ENCODE measurements at places on chromosomes 7 and 10.

DNA sequence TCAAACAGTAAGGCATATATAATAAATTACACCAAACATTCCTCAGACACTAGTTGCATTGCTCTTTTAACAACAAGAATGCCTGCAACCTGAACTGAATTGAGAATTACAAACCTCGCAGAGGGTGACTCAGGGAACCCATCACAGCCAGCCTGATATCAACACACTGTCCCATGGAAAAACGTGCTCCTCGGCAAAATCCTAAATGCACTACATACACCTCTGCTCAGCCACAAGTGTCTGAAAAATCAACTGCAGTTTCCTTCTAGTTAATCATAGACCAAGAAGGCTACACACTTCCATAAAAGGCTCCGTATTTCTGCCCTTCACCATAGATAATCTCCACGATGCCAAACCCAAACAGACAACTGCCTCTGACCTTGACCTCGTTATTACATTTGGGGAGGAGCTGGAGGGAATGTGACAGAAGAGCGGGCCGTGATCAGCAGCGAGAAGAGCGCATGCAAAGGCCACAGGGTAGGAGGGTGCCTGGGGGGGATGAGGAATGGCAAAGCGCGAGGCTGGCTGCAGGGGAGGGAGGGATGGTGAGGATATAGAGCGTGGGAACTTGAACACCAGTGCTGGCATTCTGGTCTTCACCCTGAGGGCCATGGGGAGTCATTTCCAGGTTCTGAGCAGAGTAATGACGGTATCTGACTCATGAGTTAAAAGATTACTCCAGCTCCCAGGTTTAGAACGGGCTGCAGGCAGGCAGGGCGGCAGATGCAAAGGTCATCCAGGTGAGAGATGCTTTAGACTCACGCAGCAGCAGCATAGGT lies 201.9 kb upstream of the FRMD4A start:
- no peak for DNase-seq

- no peak for DNase-seq
Measured at GRCh38 chr7:44415510-44415909, 74.9 kb downstream of the NUDCD3 start.

DNA sequence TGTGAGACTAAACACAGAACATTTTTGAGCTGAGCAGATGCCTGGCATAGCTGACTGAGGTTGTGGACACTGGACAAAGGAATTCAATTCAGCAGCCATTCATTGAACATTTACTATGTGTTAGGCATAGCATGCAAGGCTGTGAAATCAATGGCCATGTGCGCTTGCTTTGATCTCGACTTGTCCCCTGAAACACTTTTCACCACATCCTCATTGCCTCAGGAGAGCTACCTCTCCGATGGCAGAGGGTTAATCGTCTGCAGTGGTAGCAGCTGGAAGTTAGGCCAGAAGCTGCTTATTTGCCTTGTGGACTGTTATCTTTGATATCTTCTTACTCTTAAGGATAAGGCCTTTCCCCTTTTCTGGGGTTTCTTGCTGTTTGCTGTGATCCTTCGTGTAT lies 297.8 kb downstream of the AUTS2 start:
- DNase-seq: no peak

DNA sequence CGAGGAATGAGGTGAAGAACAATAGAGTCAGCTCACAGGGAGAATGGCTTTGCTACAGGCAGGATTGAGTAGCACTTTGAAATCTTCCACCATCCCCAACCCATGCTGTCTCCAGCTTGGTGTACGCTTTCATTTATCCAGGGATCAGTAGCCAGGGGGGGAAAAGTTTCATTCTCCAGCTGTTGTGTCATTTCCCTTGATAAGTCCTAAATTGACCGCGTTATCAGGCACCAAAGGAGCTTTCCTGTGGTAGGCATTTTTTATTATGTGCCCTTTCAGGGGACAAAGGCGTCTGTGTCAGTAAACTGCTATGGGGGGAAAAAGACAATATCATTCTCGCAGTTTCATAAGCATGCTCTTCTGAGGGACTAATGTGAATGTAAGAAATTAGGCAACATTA lies 106.6 kb upstream of the YAE1 start:
- DNase-seq: no peak

DNA sequence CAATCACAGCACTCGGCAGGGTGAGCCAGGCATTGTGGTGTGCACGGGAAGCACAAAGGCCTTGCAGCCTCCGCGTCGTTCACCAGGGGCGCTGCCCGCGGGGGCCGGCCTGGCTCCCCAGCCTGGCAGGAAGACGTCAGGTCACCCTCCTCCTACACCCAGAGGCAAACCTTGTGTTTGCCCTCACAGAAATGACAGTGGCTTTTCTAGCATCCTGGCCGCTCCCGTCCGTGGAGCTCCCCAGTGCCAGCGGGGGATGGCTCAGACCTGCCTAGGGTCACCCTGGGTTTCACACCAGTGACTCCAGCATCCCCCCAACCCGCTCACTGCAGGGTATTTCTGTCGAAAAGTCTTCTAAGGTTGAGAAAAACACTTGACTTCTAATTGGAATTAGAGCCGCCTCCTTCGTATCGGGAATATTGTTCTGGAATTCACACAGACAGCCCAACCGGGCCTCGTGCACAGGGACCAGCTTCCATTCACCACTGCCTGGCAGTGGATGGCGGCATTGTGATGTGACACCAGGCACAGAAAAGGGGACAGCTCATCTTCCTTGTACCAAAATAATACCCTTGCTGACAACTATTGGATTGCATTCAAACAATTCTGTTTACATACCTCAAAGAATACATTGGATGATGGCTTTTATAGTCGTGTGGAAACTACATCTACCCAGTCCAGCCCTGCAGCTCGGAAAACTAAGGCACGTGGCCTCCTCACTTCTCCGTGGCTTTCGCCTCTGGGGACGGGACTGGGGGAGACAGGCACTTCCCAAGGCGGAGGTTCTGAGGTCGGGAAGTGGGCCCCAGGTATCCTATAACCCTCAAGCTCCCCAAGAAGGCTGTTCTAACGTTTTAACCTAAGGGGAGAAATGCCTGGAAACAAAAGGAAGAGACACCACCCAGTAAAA lies 109.0 kb downstream of the EBF3 start:
- DNase-seq: no peak

DNA sequence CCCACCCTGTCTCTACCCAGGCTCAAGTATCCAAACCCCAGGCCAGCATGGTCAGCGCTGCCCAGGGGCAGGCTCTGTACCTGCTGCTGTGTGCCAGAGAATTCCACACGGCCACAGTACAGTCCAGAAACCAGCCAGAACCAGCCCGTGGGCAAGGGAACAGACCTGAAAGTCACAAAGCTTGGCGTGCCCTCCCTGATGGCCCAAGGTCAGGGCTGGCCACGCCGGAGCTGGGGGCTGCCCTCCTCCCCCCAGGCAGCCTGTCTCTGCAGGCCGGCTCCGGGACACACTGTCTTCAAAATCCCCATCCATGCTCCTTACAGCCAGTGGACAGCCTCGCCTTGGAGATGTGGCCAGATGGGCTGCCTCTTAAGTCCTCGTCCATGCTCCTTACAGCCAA lies 78.4 kb downstream of the CTBP2 start:
- DNase-seq: no peak

- no peak for DNase-seq
Measured at GRCh38 chr7:117195361-117196029, 127.4 kb downstream of the WNT2 start.

- DNase-seq: no peak
Measured at GRCh38 chr10:97442277-97442676, 3.5 kb downstream of the EXOSC1 start.

DNA sequence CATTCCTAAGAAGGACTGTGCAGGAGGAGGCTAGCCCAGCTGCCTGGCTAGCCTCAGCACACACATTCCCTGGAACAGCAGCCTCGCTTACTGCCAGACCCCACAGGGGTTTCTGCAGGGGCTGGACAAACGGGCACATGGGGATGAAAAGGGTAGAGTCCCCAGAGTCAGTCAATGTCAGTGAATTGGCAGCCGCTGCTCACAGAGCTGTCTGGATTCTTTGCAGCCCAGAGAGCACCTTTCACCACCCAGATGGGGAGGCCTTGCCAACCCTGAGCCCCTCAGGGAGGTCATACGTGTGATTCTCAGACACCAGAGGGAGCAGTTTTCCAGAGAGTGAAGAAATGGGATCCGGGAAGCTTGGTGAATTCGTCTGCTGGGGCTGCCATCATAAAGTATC lies 143.3 kb downstream of the KCNMA1 start:
- no peak for DNase-seq

- DNase-seq: no peak
Measured at GRCh38 chr10:111091833-111092232, 15.0 kb downstream of the ADRA2A start.

GRCh38 chr10:109588259-109588658 lies 335.1 kb downstream of the XPNPEP1 start:
- no peak for DNase-seq

- no peak for DNase-seq
Measured at GRCh38 chr7:140009735-140010134, 53.0 kb downstream of the PARP12 start.

- no peak for DNase-seq
Measured at GRCh38 chr7:104207348-104207730, 474 bp downstream of the ORC5 start.

- DNase-seq: no peak
Measured at GRCh38 chr10:133419211-133419950, 5.0 kb downstream of the SPRN start.

GRCh38 chr10:14748441-14748840 lies 26.3 kb downstream of the FAM107B start:
- no peak for DNase-seq

GRCh38 chr10:85317827-85318226 lies 989.4 kb downstream of the CCSER2 start:
- no peak for DNase-seq

DNA sequence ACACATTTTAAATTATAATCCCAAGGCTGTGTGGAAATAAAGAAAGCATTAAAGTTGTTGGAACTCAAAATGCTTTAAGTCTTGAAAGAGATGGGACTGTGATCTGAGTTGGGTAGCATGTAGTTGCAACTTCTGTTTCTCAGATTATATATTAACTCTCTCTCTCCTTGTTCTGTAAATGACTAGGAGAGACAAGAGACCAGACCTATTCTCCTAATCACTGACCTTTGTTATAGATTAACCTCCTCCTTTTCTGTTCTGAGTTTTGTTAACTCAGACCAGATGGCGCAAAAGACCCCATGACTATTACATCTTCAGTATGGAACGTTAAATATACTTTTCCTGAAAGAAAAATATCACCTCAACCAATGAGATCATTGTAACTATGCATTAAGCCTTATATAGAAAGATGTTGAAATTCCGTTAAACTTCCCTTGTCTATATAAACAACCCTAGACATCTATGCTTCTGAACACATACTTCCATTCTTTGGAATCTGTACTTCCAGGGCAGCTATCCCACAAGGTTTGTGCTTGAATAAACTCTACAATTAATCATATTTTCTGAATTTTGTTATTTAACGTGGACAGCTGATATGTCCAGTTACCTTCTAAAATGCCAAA lies 143.5 kb upstream of the TRIM24 start:
- no peak for DNase-seq

GRCh38 chr7:120944826-120945562 lies 5.6 kb upstream of the ING3 start:
- DNase-seq: peak; percentile 32

GRCh38 chr10:71644307-71645180 lies 75.0 kb downstream of the C10orf105 start:
- DNase-seq: no peak

GRCh38 chr7:66157060-66157459 lies 42.4 kb downstream of the CRCP start:
- DNase-seq: no peak

DNA sequence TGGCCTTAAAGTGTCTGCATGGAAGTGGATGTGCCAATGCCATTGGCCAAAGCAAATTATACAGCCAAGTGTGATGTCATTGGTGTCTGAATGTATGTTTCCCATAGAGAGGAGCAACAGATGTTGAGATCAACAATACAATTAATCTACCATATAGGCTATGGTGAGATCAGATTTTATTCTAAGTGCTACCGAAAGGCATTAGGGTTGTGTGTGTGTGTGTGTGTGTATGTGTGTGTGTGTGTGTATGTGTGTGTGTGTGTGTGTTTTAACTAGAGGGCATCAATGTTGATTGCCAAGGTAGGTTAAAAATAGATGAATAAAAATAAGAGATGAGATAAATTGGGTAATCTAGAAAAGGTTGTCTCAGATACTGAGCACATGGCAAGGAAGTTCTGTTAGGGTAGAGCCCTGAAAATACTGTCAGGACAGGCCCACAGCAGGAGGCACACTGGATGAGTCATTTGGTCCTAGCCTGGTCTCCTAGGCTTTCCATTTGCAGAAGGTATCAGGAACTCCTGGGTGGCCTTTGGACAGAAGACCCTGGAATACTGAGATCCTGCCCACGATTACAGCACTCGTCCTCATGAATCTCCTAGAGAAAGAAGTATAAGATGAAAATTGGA lies 446.0 kb upstream of the PODXL start:
- no peak for DNase-seq

GRCh38 chr7:158391141-158391540 lies 196.5 kb downstream of the PTPRN2 start:
- no peak for DNase-seq

GRCh38 chr7:117212969-117213877 lies 109.6 kb downstream of the WNT2 start:
- no peak for DNase-seq

DNA sequence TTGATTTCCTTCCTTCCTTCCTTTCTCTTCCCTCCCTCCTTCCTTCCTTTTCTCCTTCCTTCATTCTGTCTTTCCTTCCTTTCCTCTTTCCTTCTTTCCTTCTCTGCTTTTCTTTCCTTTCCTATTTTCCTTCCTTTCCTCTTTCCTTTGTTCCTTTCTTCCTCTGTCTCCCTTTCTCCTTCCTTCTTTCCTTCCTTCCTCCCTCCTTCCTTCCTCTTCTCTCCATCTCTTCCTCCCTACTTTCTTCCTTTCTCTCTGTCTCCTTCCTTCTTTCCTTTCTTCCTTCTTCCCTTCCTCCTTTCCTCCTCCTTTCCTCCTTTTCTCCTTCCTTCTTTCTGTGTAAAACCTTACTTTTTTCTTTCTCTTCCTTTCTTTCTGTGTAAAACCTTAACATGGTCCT lies 32.3 kb upstream of the NPTX2 start:
- no peak for DNase-seq

GRCh38 chr10:13095094-13095493 lies 4.9 kb upstream of the OPTN start:
- no peak for DNase-seq

DNA sequence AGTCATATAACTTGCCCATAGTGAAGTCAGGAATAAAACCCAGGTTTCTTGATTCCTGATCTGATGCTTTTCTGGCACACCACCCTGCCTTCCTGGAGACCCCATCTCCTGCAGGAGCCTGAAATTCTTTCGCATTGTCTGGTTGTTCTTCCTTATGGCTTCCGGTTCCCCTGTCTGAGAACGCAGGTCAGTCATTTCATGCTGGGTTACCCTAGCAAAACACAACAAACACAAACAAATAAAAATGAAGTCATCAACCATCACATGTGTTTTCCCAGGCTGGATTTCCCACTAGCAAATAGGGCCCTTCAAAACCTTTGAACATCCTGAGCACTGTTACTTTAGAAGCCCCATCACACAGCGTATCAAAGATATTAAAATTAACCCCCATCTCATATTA lies 569.6 kb downstream of the LRMDA start:
- DNase-seq: no peak

DNA sequence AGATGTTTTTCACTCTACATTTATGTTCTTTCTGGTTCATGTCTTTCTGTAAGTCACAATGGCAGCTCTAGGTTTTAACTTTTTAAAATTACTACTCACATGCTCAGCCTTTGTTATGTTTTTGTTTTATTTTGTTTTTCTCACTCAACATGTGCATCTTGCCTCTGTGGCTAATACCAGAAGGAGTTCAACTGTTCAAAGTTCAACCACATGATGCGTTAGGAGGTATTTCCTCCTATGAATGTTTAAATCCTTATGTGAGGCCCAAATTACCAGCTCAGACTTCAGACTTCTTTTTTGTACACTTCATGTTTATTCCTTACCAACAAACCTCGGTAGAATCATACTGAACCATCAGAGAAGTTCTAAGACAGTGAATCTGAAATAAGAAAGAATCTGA lies 151.6 kb downstream of the MALRD1 start:
- no peak for DNase-seq
